ENCODE measurements at places on chromosomes 2 and 18.

- no peak for ATAC-seq
Observed at GRCh38 chr2:150376553-150377335, 110.7 kb downstream of the RND3 start.

DNA sequence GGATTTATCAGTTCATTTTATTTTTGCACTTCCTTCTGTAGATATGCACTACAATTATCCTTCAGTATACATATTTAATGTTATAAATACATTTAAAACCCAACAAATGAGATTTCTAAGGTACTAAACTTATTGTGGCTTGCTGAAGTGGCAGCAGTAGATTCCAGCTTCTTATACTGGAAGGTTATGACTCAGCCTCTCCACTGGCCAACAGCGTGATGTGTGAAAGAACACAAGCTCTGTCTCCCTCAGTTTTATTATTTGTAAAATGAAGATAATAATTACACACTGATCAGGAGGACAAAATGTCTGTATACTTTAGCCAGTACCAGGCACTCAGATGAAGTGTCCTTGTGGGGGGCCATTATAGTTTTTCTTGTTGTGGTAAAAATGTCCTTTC is 1147.1 kb downstream of the CNTNAP5 start:
- ATAC-seq: no peak

DNA sequence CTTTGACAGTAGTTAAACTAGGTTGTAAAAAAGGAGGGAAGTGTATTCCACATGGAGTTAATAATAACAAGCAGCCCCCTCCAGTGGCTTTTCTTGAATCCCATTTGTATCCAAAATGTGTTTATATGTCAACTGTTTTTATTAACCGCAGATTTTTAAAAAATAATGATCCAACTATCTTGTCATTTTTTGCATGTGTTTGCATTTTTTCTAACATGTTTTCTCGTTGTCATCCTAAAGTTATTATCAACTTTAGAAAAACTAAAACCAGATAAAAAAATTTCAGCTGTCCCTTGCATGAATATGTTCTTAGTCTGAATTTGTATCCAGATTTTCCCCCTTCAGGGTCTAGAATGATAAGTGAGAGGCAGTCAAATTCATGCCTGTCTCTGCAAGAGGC is 1063.3 kb downstream of the BCL11A start:
- ATAC-seq: no peak

GRCh38 chr18:23204589-23205235 is 69.4 kb downstream of the CABLES1 start:
- ATAC-seq: no peak

DNA sequence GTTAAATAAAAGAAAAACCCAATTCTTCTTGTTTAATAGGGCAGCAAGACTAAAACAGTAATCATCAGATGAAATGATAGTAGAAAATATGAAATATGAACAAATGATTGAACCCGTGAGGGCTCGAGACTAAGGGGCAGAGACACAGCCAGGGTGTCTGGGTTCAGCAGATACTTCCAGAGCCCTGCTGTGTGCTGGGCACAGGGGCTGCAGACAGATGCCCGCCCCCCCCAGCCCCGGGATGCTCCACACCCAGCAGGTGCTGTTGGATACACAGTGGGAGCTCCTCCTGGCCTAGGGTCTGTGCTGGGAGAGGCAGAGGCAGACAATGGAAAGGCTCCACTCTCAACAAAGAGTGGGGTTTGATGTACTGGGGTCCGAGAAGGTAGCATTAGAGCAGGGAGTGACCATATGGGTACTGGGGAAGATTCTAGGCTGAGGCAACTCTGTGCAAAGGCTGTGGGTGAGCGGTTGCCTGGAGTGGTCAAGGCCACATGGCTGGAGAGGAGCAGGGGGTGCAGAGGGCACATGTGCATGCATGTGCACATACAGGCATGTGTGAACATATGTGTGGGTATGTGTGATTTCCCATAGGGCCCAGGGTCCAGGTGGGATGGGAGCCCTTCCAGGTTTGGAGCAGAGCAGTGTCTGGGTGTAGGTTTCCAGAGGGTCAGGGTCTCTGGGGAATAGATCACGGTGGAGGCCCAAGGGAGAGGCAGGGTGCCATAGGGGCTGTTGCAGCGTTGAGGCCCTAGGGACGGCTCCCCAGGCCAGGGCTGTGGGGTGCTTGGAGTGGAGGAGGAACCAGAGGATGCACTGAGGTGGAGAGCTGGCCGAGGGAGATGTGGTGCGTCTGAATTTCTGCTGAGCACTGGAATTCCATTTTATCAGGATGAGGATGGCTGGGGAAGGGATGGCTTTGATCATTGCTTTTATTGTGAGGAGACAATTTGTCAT is 36.7 kb downstream of the LDLRAD4 start:
- ATAC-seq: no peak

GRCh38 chr18:533995-534601 is 33.6 kb upstream of the COLEC12 start:
- peak; percentile 53 for ATAC-seq

GRCh38 chr2:189574793-189575475 is 5.7 kb downstream of the SLC40A1 start:
- no peak for ATAC-seq

GRCh38 chr18:60188958-60189357 is 183.6 kb downstream of the MC4R start:
- ATAC-seq: no peak

- ATAC-seq: no peak
Observed at GRCh38 chr2:187982668-187983067, 309.0 kb upstream of the GULP1 start.

- ATAC-seq: no peak
Observed at GRCh38 chr18:364256-364826, 96.5 kb upstream of the THOC1 start.

DNA sequence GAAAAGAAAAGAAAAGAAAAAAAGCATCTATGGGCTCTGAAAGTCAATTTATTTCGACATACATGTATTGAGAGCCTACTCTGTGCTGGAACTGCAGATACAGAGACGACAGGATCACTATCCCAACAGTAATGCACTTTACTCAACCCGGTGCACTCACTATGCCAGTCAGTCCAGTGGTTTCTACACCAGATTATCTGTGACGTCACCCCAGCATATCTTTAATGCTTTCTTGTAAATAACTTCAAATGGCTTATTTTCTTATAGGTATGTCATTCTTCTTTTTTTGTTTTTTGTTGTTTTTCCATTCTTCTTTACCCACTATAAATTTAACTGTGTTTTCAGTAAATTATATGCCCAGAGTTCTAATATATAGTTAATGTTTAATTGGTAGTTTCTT is 800.0 kb upstream of the FANCL start:
- no peak for ATAC-seq

DNA sequence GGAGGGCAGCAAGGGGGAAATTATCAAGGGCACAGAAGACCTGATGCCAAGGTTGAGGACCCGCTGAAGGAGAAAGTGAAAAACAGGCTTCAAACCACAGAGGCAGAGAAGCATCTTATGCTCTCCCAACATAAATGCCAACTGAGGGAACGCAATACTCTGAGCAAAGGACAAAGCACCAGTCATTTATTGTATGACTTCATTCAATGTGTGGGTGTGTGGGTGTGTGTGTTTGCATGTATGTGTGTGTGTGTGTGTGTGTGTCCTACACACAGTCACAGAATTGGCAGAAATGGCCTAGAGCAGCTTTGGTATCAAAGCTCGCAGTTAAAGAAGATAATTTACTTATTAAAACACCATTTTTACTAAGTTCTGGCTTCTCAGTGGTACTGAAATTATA is 51.4 kb downstream of the UXS1 start:
- ATAC-seq: no peak

DNA sequence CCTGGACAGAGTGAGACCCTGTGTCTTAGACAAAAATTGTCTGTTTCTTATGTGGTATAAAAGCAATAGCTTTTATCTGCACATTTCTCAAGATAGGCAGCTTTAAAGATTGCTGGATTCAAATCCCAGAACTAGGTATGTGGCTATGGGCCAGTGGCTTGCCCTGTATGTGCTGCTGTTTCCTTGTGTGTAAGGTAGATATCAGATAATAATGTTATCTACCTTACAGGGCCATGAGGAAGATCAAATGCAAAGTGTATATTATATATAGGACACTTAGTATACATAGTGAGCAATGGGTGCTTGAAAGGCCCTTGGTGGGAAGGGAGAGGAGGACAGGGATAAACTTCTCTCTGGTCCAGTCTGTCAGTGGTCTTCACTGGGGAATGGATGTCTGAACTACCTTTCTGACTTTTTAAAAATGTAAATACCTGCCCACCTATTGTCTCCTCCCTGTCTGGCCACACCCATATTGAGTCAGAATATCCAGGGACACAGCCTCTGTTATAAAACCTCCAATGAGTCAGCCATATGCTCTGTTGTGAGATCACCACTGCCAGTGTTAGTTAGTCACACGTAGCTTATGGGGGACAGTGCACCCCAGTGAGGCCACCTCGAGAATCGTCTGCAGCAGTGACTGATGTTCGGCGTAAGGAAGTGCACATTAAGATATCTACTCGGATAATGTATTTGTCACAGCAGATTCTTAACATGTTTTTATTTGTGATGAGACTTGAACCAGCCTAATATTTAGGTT is 383.4 kb downstream of the PTPRM start:
- peak; percentile 89 for ATAC-seq

- no peak for ATAC-seq
Observed at GRCh38 chr2:127104166-127104660, 2.7 kb downstream of the BIN1 start.

DNA sequence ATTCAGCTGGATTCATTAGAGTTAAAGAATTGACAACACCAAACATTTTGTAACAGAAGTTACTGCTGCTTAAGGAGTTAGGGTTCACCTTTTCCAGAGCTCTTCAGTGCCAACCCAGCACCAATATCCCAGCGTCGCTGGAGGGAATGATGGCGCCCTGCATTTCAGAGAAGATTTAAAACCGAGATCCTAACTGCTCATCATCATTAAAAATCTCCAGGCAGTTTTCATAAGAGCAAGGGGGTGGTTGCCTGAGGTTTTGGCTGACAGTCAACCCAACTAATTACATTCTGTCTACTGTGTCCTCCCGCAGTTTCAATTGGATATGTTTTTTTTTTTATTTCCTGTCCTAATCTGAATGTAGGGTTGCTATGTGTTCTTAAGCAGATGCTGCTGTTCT is 509.6 kb upstream of the TCF4 start:
- ATAC-seq: no peak

GRCh38 chr2:69163109-69163508 is 150.1 kb downstream of the ANTXR1 start:
- ATAC-seq: peak; percentile 54

GRCh38 chr2:55033921-55034320 is 16.3 kb downstream of the RTN4 start:
- ATAC-seq: no peak

- ATAC-seq: peak; percentile 95
Observed at GRCh38 chr2:85457877-85458316, 39.4 kb downstream of the SH2D6 start.

DNA sequence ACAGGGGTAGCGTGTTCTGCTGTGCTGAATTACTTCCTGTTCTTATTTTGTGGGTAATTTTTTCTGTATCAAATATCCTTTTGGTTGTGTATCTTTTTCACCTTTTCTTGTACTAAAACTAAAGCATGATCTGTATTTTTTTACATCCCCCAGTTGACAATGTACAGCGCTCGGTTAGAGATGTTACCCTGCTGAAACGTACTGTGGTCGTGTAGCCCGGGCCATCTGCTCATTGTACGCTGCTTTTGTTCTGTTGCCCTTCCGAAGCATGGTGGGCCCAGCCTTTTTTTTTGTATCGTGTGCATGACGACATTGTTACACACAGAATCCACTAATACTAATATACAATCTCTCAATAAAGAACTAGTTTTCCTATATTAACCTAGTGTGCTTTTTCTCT is 233.1 kb downstream of the HAUS1 start:
- no peak for ATAC-seq

- ATAC-seq: no peak
Observed at GRCh38 chr18:48825101-48825745, 125.5 kb downstream of the SMAD7 start.

- ATAC-seq: no peak
Observed at GRCh38 chr2:73921581-73921980, 5.1 kb upstream of the DGUOK start.

- ATAC-seq: no peak
Observed at GRCh38 chr18:59885579-59886163, 14.1 kb upstream of the PMAIP1 start.

- no peak for ATAC-seq
Observed at GRCh38 chr2:211014376-211014775, 458.0 kb downstream of the CPS1 start.

DNA sequence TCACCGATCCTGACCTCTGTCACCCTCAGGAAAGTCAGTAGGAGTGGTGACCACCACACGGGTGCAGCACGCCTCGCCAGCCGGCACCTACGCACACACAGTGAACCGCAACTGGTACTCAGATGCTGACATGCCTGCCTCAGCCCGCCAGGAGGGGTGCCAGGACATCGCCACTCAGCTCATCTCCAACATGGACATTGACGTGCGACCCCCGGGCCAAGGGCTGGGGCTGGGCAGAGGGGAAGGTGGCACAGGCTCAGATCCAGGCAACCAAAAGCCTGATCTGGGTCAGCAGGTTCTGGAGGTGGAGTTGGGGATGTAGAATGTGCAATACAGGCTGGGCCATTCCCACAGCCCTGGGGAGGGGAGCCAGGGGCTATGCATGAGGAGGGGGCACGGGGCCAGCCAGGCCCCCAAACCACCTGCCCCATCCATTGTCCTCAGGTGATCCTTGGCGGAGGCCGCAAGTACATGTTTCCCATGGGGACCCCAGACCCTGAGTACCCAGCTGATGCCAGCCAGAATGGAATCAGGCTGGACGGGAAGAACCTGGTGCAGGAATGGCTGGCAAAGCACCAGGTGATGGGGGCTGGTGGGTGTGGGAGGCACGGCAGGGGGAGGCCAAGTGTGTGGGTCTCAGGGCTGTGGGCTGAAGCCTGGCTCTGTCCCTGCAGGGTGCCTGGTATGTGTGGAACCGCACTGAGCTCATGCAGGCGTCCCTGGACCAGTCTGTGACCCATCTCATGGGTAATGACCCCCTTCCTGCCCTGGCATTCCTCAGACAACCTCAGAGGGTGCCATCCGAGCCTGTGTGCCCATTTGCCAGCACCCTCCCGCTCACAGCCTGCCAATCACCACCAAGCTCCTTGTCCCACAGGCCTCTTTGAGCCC is 1.4 kb downstream of the ALPI start:
- ATAC-seq: no peak

Measured in esophagus mucosa (tissue), 1 donor.